ENCODE measurements at places on chromosomes 1 and 21.

GRCh38 chr1:30363031-30363430 is 360.4 kb downstream of the MATN1 start:
- no peak for DNase-seq

DNA sequence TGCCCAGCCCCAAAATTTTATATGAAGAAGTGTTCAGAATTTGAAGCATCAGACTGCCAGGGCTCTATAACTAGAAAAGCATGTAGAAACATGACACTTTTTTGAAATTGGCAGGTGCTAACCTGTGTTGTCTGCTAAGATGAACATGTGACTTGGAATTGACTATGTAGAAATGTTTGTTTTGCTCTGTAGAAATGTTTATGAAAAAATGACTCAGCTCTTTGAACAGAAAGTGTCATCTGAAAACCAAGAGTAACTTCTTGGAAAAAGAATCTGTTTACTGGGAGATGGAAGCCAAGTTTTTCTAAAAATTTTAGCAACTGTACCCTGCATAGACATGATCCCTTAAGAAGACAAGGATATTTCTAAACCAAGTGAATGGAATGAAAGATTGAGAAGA is 59.2 kb downstream of the LHX9 start:
- no peak for DNase-seq

- no peak for DNase-seq
Observed at GRCh38 chr21:44370027-44370735, 16.8 kb downstream of the TRPM2 start.

- DNase-seq = no peak
Observed at GRCh38 chr21:25506261-25506660, 101.0 kb downstream of the MRPL39 start.

GRCh38 chr1:64470665-64471217 is 812 bp downstream of the CACHD1 start:
- DNase-seq = peak; percentile 46

DNA sequence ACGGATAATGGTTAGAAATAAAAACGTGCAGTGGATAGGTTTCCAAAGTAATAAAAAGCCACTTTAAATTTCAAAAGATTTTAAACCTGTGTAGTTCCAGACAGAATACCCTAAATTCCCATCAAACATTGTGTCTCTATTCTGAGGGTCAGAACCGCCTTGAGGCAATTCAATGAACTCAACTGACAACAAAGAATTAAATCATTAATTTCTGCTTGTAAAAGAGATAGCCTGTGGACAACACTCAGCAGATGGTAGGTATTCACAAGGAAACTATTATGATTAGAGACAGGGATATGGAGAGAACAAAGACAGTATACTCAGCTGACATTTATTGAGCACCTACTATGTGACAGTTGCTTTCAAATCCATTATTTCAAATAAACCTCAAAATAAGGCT is 35.1 kb upstream of the JUN start:
- DNase-seq = peak; percentile 8

GRCh38 chr21:17003258-17003615 is 509.6 kb upstream of the CXADR start:
- DNase-seq = no peak

DNA sequence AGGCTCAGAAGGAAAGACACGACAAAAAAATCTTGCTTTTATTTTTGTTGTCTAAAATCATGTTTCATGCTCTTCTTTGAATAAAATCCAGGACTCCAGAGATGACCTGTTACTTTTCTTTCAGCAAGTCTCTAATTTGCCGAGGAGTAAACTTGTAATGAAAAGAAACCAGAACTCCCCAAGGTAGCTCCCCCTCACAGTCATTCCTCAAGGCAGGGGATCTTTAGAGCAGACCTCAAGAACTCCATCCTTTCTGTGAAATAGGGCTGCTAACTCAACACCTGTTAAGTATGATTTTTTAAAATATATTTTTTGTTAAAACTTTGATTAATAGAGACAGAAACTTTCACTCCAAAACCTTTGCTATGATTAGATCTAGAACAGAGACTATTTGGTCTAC is 82.7 kb upstream of the ABCD3 start:
- no peak for DNase-seq

GRCh38 chr1:67847466-67847865 is 14.2 kb upstream of the GNG12 start:
- peak; percentile 97 for DNase-seq

GRCh38 chr1:41349361-41350054 is 11.7 kb upstream of the FOXO6 start:
- no peak for DNase-seq

- DNase-seq = peak; percentile 86
Observed at GRCh38 chr1:207284209-207284897, 37.1 kb upstream of the CD55 start.

DNA sequence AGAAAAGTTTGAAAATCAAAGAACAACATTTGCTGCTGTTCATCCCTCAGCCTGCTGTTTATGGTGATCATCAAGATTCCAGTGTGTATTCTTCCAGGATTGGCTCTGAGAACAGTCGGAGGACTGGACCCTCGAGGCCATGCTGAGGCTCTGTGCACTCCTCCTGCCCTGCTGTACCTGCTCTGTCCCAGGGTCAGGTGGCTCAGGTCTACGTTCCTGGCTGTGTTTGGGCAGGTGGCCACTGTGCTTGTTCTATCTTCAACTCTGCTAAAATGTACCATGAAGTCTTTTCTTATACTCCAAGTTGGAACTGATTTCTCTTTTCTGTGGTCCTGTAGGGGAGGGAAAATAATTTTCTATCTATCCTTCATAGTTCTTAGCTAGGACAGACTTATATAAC is 175.9 kb downstream of the RWDD3 start:
- DNase-seq = no peak

DNA sequence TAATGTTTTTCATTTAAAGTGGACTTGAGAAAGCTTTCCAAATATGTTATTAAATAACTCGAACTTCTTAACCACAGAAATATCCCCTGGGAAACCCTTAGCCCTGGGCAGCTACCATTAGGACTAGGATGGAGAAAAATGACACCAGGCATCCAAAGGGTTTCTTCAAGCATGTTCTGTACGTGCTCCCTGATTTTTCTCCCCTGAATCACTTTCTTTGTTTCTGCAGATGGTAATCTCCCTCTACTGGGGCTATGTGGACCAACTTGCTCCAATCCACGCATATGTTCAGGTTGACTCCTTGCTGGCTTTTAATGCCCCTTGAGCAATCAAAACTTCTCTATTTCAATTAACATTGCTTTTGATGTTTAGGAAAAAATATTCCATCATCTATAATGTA is 312.7 kb upstream of the C1orf87 start:
- DNase-seq = no peak

GRCh38 chr1:173095632-173096031 is 44.9 kb upstream of the TNFSF18 start:
- no peak for DNase-seq

GRCh38 chr1:114040273-114041015 is 61.2 kb downstream of the OLFML3 start:
- no peak for DNase-seq

- DNase-seq = no peak
Observed at GRCh38 chr1:201421041-201421440, 489 bp downstream of the TNNI1 start.

DNA sequence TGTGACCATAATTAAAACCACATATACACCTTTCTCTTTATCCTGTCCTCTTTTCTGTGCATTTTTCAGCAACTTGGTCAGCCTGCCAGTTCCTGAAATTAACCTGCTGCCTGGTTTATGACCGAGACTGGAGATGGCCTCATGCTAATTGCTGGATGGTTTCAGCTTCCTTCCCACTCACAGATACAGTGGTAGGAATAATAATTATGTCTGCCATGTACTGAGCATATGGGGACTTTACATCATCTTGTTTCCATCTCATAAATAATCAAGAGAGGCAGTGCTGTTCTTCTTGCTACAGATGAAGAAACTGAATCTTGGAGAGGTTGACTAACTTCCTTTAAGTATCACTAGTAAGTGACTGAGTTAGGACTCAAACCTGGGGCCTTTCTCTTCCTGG is 148.2 kb downstream of the NOS1AP start:
- no peak for DNase-seq

GRCh38 chr1:85316321-85316720 is 39.9 kb upstream of the BCL10 start:
- DNase-seq = no peak

DNA sequence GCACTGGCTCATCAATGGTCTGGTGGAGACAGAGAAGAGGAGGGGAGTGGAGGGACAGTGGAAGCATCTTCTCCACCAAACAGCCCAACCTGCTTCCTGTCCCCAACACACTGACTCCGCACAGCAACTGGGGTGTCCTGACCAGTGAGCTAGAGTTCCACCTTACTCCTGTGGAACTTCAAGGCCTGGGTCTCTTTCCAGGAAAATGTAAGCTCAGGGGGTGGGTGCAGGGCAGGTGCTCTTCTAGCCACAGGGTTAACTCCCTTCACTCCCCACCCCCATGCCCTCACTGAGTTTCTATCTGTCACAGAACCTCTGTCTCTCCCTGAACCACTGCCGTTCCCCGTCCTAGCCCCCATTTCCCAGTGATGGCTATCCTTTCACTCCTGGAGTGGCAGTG is 876 bp downstream of the MOB3C start:
- DNase-seq = no peak

- DNase-seq = no peak
Observed at GRCh38 chr1:209815490-209815889, 9.5 kb upstream of the IRF6 start.

- no peak for DNase-seq
Observed at GRCh38 chr1:14371771-14372497, 226.6 kb upstream of the KAZN start.

GRCh38 chr1:93801471-93801870 is 77.5 kb downstream of the DNTTIP2 start:
- no peak for DNase-seq

DNA sequence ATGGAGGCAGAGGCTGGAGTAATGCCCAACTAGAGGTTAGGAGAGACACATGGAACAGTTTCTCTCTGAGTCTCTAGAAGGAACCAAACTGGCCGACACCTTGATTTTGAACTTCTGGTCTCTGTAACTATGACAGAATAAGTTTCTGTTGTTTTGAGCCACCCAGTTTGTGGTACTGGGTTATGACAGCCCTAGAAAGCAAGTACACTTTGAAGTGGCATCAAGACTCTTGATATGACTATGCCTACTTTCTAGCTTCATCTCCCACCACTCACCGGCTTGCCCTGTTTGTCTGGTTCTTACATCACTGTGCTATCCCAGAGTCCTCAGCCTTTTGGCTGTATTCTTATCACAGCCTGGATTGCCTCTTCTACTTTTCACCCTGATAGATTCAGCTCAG is 230.3 kb upstream of the USP24 start:
- DNase-seq = no peak

DNA sequence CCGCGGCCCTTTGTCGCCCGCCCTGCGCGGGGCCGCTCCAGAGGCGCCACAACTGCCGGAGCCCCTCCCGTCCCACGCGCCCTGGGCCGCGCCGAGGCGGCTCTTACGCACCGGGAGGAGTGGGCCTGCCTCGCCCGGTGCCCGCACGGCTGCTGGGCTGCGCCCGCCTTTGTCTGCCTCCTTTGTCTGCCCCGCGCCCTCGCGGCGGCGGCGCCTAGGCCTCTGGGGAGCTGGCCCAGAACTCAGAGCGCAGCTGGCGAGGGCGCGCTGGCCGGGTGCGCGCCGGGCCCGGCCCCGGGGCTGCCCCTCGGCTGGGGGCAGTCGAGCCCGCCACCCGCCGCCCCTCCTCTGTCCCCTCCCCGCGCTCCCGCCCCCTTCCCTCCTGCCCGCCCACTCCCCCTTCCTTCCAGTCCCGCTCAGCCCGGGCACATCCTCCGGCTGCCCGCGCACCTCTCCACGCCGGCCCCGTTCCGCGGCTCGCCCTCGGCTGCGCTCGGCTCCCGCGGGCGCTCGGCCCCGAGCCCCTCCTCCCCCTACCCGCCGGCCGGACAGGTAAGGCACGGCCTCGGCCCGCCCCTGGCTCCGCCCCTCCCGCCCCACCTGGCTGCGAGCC is at the start of gene DRAXIN:
Gene DRAXIN, plus strand, starts transcription at position 409 of the 613 bp plus-strand sequence. CDS start 14,549 bp downstream, outside the sequence.
- DNase-seq = no peak

DNA sequence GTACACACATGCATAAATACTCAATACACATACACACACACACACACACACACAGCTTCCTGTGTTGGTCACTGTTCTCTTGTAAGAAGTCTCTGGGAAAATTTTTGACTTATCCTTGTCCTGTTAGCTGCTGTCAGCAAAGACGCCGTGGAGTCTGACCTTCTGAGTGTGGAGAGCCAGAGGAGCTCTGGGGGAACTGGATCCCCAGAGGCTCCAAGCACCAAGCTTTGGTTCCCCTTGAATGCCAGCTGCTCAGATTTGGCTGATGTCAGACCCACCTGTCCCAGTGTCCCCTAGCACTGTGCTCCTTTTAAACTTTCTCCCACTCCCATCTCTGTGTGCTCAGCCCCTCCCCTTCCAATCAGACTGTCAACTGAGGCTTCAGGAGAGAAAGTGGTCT is 319.1 kb downstream of the CAMTA1 start:
- no peak for DNase-seq

GRCh38 chr1:59169703-59170102 is 127.2 kb upstream of the FGGY start:
- DNase-seq = no peak

GRCh38 chr1:235648954-235649367 is 623 bp downstream of the GNG4 start:
- peak; percentile 60 for DNase-seq

DNA sequence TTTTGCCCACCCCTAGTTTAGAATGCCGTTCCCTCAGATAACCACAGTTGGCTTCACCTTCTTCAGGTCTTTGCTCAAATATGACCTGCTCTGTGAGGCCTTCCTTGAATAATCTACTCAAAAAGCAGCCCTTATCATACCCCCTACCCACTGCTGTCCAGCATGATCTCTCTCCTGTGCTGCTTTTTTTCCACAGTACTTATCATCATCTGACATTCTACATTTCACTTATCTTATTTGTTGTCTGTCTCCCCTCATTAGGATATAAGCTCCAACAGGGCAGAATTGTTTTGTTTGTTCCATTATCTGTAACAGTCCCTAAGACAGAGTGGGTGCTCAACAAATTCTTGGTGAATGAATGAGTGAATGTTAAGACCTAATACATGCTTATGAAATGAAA is 18.1 kb downstream of the USP24 start:
- no peak for DNase-seq

DNA sequence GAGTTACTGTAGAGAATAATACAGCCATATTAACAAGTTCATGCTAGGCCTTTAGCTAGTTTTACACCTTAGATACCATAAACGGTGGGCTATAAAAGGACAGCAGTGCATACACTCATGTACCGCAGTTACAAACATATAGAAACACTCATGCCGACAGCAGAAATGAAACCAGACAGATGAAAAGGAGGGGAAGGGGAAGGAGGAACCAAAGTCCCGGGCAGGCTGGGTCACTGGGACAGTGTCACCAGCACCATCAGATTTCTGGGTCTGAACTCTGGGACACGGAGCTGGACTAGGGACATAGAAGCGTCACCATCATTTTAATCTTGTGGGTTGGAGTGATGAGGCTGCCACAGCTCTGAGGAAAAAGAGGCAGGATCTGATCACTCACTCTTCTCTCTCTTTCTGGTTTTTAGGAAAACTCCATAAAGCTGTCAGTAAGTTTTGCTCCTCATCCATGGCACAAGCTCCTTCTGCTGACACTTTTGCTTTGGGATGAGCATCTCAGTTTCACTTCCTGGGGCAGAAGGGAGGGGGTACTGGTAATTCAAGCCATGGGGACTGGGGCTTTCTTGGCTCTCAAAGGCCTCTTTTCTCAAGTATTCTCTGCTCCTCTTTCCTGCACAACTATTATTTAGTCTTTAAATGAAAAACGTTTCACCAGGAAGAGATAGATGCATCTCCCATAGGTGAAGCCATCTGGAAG is 7.8 kb upstream of the ZNF691 start:
- no peak for DNase-seq
